ENCODE measurements at places on chromosomes 2 and 18.

- DNase-seq: no peak
These were observed 60.2 kb downstream of the RALBP1 start for GRCh38 chr18:9535430-9535991.

DNA sequence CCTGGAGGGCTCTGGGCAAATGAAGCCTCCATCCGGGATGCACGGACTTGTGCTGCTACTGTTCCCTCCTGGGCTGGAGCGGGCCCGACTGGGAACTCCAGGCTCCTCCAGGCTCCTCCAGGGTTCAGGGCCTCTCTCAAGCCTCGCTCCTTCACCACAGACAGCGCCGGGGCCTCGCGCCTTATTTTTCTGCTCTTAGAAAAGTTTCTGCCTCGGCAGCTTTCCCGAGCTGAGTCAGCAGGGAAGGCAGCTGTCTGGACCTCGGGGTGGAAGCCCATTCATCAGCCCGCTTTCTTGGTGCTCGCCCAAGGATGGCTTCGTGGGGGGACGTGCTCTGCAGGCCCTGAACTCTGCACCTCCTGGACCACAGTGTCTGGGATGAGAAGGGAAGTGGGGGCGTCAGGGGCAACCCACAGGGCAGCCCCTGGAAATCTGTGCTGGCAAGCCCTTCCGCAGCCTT lies 12.9 kb upstream of the TEX51 start:
- DNase-seq: no peak

- no peak for DNase-seq
These were observed 190.8 kb upstream of the RGPD4 start for GRCh38 chr2:107635883-107636282.

DNA sequence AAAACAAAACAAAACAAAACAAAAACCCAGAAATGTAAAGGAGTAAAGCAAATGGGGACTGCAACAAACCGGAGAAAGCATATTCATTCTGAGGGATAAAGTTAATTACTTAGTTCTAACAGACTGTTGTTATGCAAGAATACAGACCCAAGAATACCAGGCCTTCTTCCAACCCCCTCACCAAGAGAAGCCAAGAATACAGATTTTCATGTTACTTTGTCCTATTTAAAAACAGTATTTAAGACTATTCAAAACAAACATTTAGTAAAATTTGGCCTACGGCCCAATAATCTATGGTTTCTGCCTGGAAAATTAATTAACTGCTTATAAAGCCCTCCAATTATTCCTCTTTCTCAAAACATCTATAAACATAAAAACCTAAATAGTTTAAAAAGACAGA lies 91.4 kb downstream of the USP34 start:
- DNase-seq: no peak

DNA sequence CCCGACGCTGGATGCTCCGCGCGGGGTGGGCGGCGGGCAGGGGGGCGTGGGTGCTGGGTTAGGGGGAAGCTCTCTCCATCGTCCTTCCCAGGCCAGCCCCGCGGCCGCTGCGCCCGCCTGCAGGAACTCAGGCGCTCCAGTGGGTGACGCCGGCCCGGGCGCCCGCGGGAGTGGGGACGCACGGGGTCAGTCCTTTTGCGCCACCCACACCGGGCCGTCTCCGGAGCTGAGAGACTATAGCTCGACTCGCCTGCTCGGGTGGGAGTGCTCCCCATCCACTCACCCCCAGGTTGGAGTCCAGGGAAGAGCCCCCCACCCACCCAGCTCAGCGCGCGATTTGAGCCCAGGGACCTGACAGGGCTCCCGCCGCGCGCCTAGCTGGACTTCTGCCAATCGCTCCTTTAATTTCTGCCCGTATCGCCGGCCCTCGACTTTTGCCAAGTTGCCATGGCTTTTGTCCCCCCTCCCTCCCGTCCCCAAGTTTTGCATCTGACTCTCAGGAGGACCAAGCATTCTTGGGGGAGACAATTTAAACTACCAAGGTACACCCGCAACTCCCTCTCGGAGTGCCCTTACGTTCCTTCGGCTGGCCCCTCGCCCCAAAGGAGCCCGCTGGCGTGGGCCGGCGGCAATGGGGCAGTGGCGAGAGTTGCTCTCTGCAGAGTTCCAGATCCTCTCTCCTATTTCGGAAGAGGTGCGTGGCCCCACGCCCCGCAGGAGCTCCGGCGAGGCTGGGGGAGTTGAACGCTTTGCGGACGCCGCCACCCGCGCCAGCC lies 205.8 kb upstream of the SMAD2 start:
- peak; percentile 23 for DNase-seq

- DNase-seq: no peak
These were observed 465.7 kb upstream of the NRP2 start for GRCh38 chr2:205216580-205216979.

Measured in KBM-7 (cell line).